Fibroblast of the conjunctiva (primary cell): ENCODE measurements at places on chromosomes 4 and X.

- DNase-seq = no peak
Measured at GRCh38 chr4:121786221-121786620, 14.9 kb upstream of the EXOSC9 start.

- DNase-seq = no peak
Measured at GRCh38 chr4:138984647-138985046, 30.9 kb upstream of the NOCT start.

- no peak for DNase-seq
Measured at GRCh38 chr4:92421920-92422319, 118.2 kb downstream of the GRID2 start.

- DNase-seq = no peak
Measured at GRCh38 chr4:168648494-168648893, 151.6 kb downstream of the PALLD start.

- no peak for DNase-seq
Measured at GRCh38 chr4:4575284-4576211, 33.7 kb upstream of the STX18 start.

DNA sequence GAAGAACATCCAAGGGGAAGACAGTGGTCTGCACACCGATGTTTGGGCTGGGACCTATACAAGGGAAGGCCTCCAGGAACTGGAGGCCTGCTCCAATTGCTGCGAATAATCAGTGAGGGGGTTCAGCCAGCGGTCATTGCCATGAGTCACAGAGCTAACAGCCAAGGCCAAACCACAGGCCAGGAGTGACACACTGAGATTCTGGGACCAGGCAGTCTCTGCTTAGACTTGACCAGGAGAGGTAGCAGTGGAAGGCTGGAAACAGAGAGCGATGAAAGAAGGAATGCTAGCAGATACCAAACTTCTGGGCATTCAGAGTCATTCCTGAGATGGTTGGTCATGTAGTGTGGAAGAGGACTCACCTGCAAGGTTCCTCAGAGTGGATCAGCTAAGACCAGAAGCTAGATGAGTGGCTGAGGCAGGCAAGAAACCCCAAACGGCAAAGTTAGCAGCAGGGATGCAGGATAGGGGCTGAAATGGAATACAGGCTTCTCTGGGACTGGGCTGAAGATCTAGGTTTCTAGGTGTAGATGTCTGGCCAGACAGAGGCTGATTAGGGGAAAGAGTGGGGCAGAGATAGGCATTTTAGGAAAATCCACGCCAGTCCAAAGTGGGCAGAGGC, 54.7 kb downstream of the CNGA2 start:
- peak; percentile 40 for DNase-seq

- DNase-seq = no peak
Measured at GRCh38 chr4:146522869-146523205, 1.1 kb upstream of the SLC10A7 start.

- no peak for DNase-seq
Measured at GRCh38 chrX:129720741-129721140, 18.0 kb upstream of the XPNPEP2 start.

GRCh38 chrX:131393426-131393825, 104.3 kb upstream of the IGSF1 start:
- DNase-seq = no peak

GRCh38 chr4:112748352-112748878, 111.5 kb downstream of the LARP7 start:
- DNase-seq = no peak

GRCh38 chrX:18956303-18957032, 27.4 kb downstream of the PHKA2 start:
- no peak for DNase-seq

DNA sequence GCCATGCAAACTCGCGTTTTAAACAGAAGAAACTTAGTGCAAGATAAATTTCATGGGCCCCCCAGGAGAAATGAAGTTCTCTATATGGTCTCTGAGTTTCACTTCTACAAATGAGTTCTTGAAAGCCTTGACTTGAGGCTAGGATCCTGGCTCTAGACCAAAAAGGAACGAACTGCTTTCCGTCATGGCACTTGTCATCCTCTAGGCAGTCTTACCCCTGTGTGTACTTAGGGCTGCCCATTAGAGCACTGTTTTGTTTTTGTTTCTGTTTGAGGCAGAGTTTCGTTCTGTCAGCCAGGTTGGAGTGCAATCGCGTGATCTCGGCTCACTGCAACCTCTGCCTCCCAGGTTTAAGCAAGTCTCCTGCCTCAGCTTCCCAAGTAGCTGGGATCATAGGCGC, 29.0 kb downstream of the RNF4 start:
- no peak for DNase-seq

DNA sequence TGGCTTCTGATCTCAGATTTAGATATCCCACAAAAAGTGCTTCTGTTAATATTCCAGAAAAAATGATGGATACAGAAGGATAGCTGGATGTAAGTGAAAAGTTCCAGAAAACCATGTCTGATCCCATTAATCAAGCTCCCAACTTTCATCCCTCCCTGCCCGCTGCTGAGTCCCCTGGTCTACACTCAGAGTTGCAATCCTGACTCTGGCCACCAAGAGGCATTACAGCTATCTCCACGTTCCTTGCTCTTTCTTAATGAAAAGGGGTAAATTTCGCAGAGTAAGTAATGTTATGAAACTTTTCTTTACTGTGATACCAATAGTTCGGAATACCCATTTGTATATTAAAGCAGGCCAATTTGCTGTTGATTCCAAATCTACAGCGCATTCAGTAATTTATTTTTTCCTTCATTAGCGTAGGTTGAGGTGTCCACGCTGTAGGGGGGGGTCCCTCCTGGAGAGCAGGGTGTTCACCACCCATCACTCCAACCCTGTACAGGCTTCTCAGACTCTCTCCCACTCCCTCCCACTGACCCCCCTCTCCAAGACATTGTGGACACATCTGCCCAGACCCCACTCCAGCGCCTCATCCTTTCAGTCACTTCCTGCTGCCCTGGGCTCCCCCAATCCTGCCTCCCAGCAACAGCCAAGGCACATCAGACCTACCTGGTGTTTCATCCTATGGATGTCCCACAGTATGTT, 55.1 kb downstream of the RAB40A start:
- peak; percentile 46 for DNase-seq

- DNase-seq = no peak
Measured at GRCh38 chr4:81410680-81411079, 61.0 kb downstream of the RASGEF1B start.

GRCh38 chr4:94332983-94333590, 9.5 kb downstream of the HPGDS start:
- no peak for DNase-seq

- peak; percentile 9 for DNase-seq
Measured at GRCh38 chr4:53281438-53281837, 84.4 kb downstream of the SCFD2 start.
